A172 (cell line): ENCODE measurements at places on chromosomes 3 and 15.

DNA sequence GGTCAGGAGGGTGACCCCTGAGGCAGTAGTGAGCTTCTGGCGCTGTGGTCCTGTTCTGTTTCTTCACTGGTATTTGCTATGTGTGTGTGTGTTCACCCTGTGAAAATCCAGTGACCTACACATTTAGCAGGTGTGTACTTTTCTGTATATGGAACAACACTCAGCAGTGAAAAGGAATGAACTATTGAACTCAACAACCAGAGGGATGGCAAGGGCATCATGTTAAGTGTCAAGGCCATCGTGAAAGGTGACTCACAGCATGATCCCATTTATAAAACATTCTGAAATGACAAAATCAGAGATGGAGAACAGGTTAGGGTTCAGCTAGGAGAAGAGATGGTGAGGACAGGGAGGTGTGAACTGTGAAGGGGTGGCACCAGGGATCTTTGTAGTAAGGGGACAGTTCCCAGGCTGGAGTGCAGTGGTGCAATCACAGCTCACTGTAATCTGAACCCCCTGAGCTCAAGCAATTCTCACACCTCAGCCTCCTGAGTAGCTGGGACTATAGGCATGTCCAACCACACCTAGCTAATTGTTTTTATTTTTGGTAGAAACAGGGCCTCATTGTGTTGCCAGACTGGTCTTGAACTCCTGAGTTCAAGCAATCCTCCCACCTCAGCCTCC is 10.0 kb upstream of the RAB43 start:
- no peak for DNase-seq

DNA sequence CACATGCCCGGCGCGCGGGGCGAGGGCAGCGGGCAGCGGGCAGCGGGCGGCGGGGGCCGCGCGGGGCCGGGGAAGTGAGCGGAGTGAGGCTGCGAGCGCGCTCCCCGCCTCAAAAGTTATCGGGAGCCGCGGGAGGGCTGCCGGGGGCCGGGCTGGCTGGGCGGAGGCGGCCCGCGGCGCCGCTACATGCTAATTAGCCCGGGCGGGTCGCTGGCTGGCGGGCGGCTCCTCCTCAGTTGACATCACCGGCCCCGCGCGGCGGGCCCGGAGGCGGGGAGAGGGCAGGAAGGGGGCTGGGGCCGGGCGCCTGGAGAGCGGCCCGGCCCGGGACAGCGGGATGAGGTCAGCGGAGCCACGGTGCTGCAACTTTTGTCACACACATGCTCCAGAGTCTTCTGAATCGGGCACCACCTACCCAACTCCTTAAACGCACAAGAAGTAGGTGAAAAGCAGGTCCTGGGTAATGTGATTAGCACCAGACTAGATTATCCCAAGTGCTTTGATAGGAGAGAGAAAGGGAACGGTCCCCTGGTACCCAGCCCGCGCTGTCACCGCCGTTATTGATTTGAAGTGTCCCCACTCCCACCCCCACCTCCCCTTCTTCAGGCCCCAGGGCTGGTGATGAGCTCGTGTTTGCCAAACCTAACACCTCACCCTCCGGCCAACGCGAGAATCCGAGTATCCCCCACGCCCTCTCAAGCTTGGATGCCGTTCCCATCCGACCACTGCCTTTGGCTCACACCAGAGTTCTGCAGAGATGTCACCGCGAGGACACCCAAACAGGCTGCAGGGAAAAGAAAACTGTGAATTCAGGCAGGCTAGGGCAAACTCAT is at the start of gene HEG1:
Gene HEG1 (minus strand): TSS at position 85 of the 833 bp plus-strand sequence. CDS start 107 bp downstream, outside the sequence.
- DNase-seq: peak; percentile 77

DNA sequence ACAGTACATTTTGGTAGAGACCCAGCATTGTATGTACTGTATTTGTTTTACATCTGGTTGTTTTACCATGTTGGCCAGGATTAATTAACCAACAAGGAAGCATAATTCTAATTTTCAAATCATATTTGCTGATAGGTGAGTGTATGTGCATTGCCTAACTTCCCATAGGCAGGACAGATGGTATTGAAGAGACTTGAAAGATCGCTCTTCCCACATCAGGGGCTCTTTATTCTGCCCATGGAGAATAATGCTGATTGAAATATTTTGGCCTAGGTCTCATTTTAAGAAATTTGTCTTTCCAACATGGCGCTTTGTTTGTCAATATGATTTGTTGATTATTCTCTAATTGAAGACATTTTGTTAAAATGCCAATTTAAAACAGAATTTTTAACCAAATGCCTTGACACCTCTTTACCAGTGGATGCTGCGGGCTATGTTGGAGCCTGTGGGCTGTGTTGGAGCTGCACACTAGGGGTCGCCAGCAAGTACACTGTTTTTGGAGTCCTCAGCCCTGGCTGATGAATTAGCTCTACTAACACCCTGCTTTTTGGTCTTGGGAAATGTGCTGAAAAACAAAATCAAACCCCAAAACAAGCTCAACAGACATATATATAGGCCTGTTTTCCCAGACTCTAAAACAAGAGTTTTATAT is 5.3 kb downstream of the P2RY12 start:
- peak; percentile 37 for DNase-seq

GRCh38 chr15:100901702-100902435 is 17.3 kb upstream of the LRRK1 start:
- no peak for DNase-seq

GRCh38 chr3:142657033-142657432 is 60.8 kb downstream of the PLS1 start:
- DNase-seq: no peak

DNA sequence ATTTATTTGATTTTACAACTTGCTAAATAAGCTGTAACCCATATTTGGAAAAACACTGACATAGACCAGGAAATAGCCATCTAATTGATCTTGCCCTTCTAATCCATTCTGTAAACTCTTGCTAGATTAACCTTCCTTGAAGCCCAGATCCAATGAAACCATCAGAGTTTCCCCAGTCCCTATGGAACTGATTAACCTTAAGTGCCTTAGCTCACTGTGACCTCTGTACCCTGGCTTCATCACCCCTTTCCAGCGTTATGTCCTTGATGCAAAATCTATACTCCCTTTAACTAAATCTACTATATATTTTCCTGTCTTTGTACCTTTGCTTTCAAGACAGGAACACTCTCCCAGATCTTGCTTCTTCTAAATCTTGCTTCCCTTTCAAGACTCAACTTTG is 42.9 kb upstream of the CADPS start:
- no peak for DNase-seq

DNA sequence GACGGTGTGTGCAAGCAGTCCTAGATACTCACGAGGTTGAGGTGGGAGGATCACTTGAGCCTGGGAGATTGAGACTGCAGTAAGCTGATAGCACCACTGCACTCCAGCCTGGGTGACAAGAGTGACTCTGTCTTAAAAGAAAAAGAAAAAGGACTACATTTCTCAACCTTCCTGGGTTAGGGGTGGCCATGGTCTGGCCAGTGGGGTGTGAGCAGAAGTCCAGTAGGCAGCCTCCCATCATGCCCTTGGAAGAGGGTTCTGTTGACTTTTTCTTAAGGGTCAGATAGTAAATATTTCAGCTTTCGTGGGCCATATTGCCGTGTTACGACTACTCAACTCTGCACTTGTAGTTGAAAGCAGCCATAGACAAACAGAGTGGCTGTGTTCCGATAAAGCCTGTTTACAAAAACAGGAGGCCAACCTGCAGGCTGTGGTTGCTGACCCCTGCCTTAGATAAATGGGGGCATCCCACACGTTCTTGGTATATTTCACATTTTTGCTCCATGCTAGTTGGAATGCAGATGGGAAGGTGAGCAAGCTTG is 31.0 kb upstream of the PDE8A start:
- DNase-seq: no peak

DNA sequence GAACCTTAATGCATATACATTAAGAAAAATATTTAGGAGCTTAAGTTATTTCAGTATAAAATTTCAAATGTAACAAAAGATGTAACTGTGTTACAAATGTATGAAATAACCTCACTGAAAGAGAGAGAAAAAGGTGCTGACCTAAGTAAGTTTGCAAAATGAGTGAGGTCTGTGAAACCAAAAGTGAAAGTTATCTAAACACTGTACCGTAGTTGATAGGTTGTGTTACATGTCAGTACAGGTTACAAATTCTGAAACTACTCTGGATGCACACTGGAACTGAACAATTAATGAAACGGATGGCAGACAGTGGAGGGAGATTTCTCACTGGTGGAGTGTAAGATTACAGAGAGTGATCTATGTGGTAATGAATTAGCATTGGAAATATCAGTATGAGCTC is 420.7 kb downstream of the ZNF385D start:
- DNase-seq: peak; percentile 32

DNA sequence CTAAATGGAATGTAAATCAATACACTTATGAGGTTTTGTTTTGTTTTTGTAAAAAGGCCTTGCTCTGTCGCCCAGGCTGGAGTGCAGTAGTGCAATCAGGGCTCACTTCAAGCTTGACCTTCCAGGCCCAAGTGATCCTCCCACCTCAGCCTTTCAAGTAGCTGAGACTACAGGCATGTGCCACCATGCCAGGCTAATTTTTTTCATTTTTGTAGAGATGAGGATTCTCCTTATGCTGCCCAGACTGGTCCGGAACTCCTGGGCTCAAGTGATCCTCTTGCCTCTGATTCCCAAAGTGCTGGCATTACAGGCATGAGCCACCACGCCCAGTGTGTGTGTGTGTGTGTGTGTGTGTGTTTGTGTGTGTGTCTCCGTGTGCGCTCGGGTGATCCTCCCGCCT is 1.3 kb upstream of the TRIP4 start:
- DNase-seq: no peak

DNA sequence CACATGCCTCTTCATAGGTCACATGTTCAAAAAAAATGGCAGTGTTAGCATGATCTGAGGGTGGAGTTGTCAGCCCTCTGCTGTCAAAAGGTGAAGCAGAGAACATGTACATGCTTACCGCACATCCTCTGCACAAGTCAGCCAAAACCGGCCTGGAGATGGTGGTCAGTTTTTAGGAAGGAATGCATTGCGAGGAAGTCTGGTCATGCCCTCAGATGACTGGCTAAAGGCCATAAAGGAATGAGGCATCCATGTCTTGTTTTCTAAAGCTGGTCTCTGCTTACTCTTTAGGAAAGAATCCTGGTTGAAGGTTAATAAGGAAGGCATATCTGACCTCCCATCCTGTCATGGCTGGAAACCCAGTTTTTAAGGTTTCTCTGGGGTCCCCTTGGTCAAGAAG is 292.0 kb upstream of the CCDC54 start:
- no peak for DNase-seq

DNA sequence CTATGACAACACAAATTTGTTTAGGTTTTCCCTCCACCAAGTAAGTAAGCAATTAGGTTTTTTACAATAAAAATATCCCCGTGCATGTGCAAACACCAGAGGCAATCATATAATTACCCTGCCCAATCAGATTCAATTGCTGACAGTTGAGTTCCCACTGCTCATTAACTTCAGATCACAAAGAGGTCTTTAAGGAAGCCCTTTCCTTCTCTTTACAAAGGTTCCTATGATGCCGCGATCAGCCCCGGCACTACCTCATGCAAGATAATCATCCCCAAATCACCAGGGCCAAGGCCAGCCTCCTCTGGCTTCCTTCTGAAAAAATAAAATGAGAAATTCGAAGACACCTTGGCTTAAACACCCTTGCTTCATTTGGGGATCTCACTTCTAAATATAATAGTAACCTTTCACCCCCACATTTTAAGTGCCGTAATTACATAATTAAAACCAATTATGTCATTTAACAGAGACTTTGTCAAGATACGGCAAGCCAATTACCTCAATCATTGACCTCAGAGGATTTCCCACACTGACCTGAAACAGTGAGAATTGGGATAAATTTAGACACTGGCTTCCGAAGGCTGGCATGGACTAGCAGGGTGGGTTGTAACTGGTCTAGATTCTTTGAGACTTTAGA is 121.3 kb upstream of the WNT5A start:
- no peak for DNase-seq

DNA sequence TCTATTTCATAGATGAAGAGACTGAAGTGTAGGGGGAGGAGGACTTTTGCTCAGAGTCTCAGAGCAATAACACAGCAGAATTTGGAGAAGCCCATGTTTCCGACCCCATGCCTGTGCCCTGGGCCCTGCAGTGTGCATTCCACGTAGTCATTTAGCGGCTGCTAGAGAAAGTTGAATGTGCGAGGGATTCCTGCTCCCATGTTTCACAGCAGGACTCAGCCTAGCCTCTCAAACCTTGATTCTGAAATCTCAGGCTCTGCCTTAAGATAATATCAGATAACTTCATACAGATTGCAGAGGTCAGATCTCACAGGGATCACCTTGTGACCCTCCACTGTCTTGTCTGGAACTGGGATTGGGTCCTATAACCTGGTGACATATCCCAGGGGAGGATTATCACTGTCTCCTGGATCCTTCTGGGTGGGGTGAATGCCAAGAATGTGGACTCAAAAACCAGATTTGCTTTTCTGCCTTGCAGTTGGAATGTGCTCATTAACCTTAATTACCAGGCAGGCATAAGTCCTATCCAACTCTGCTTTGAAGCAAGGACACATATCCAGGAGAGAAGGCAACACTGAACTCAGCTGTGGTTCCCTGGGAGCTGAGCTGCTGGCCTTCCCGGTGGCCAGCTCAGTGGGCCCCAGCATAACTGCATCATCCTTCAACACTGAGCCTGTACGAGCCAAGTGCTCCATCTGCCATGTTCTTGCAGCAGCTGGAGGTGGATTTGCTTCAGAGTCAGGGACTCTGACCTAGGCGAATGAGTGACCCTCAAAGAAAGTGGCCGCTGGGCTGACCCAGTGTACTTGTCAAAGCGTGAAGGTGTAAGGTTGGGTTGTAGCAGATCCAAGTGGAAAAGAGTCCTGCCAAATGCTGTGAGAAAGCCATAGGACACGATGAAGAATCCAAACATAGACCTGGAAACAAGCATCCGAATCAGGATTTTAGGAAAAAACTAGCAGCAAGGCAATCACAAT is 43.0 kb downstream of the CTXND1 start:
- no peak for DNase-seq

DNA sequence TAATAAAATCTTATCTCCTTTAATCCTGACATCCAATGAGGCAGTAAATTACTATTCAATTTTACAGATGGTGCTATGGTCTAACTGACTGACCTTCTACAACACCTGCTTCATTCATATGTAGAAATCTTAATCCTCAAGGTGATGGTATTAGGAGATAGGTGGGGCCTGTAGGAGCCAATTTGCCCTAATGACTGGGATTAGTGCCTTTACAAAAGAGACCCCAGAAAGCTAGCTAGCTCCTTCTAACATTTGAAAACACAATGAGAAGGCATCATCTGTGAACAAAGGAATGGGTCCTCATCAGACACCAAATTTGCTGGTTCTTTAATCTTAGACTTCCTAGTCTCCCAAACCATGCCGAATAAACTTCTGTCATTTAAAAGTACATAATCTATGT is 137.4 kb upstream of the UBP1 start:
- no peak for DNase-seq

DNA sequence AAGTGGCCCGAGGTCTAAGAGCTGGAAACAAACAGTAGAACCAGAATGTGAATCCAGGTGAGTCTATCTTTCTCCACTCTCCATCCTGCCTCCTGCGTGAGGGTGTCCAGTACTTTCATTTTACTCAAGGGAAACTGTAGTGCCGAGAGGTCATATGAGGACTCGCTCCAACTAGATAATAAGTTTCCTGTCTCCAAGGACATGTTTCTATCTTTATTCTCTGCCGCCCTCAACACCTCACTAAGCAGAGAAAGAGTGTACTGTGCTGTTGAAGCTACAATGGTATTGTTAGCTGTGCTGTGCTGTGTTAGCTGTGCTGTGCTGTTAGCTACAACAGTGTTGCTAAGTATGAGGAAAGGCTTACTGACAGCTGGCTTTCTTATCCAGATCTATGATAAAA is 137.9 kb upstream of the COL8A1 start:
- DNase-seq: no peak
